Amygdala (tissue), 56 donors: ENCODE measurements at places on chromosomes 13 and 19.

DNA sequence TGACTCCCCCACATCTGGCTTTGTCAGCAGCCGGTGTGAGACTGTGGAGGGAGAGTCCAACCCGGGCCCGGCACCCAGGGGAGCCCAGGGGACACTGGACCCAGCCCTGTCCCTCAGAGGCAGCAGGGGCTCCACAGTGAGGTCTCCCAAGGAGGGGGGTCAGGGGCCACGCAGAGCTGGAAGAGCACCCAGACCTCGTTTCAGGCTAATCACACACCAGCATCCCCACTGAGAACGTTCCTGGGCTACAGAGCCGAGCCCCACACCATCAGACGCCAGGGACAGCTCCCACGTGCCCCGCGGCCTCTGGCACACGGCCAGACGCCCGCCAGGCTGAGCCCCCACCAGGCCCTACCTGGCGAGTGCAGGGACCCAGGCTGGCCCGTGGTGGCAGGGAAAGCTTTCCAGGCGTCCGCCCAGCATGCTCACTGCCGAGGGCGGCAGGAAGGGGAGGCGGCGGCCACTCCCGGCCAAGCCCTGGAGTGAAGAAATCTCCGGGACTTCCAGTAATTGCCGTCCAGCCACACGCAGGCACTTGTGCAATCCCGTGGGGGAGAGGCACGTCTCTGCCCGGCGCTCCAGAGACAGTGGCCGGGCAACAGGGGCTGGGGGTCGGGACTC lies 19.2 kb downstream of the SBNO2 start:
- no peak for DNase-seq

DNA sequence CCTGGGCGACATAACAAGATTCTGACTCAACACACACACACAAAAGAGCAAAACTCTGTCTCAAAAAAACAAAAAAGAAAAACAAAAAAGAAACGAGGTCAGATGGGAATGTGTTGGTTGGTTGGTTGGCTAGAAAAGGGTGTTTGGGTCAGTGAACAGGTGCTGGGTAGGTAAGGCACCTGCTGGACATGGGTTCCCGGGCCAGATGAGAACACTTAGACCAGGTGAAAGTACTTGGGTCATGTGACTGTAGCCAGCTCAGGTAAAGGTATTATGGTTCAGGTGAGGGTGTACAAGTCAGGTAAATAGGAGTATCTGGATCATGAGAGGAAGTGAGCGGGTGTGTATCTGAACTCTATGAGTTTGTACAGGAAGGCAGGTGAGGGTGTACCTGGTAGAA lies 14.5 kb upstream of the ZNF414 start:
- no peak for DNase-seq

DNA sequence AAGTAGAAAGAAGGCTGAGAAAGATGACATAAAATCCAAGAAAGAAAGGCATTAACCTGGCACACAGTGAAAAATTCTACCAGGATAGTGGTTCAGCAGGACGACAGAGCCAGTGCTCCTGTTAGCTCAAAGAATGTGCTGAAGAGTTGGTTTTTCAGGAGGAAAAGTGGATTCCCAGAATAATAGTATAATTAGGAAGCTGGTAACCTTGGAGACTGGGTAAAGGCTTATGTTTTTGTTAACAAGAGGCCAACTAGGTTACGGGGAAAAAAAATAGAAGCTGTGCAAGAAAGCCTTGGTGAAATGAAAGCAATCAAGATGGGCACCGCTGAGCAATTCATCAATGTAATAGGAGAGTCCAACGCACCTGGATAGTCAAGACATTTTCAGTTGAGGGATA lies 54.7 kb downstream of the SLC15A1 start:
- DNase-seq, result no peak

- no peak for DNase-seq
These were observed 88.7 kb upstream of the USP29 start for GRCh38 chr19:57031106-57031505.

DNA sequence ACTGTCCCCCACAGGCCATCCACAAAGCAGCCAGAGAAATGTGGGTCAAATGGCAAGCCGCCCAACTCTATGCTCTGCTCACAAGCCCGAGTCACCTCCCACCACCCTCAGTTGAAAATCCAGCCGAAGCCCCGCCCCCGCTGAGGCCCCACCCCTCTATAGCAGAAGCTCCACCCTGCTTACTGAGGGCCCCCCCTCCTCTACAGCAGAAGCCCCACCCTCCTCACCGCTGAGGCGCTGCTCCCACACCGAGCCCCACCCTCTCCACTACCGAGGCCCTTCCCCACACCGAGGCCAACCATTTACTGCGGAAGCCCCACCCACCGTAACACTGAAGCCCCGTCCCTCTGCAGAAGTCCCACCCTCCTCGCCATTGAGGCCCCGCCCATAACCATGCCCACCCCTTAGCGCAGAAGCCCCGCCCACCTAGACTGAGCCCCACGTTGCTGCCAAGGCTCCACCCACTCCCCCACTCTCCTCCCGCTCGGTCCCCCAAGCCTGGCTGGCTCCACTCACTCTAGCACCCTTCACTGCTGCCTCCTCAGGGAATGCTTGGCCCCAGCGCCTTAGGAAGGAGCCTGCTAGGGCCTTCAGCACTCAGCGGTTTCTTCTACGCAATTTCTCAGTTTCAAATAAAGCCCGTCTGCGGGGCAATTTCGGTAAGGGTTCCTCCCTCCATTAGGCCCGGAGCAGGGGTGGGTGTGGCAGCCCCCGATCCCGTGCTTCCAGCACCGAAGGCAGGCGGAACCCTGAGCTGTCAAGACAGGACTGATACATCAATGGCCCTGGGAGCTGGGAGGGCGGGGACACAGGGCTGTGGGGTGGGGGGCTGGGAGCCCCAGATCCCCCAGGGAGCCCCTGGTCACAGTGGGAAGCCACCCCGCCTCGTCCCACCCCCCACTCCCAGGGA lies 9.0 kb upstream of the MYDGF start:
- DNase-seq, result no peak

- no peak for DNase-seq
These were observed 237.0 kb downstream of the LACC1 start for GRCh38 chr13:44116562-44117332.

- DNase-seq, result no peak
These were observed 748 bp upstream of the ZNF552 start for GRCh38 chr19:57815247-57816075.
